Stimulated activated naive CD4-positive, alpha-beta T cell treated with Interleukin-2 at 50 U/mL for 16 hours (primary cell): ENCODE measurements at places on chromosomes 6 and 20.

GRCh38 chr20:61841966-61842365 lies 223.7 kb downstream of the TAF4 start:
- DNase-seq = no peak

- DNase-seq = no peak
Observed at GRCh38 chr20:64039293-64040160, 3.5 kb downstream of the C20orf204 start.

GRCh38 chr6:4459032-4459431 lies 317.2 kb upstream of the CDYL start:
- no peak for DNase-seq

- no peak for DNase-seq
Observed at GRCh38 chr20:45860560-45861220, 3.3 kb downstream of the ZSWIM3 start.

- no peak for DNase-seq
Observed at GRCh38 chr6:163432300-163432699, 17.8 kb downstream of the QKI start.

- no peak for DNase-seq
Observed at GRCh38 chr6:41723530-41724227, 11.7 kb downstream of the TFEB start.

DNA sequence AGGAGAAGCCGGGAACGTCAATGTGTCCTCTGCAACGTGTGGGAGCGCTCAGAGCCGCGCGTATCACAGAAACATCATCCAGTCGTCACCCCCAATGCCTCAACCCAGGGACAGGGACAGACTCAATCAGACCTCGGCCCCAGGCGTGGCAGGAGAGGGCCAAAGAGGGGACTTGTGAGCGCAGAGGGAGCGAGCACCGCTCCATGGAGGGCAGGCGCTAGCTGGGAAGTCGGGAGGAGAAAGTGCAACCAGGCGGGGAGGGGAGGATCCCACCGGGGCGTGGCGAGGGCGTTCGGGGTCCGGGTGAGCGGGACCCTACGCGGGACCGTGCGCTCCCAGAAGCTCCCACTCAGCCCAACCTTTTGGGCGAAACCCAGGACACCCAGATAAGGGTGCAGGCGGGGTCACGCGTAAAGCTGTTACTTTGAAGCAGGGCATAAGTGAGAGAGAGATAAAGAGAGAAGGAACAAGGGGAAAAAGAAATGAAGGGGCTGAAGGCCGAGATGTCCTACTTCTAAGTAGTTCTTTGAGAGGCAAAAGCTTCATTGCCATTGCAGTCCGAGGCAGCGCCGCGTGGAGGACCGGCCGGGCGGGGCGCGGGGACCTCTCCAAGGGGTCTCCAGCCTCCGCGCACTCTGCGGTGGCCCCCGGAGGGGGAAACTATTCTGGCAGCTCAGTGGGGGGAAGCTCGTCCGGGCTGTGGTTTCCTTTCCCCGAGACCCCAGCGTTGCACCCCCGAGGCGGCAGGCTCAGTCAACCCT lies 862 bp upstream of the SOBP start:
- DNase-seq = no peak

- DNase-seq = no peak
Observed at GRCh38 chr6:56242346-56242745, 5.0 kb downstream of the COL21A1 start.

GRCh38 chr6:30679765-30680535 lies 6.5 kb downstream of the PPP1R18 start:
- no peak for DNase-seq

- no peak for DNase-seq
Observed at GRCh38 chr6:148239801-148240460, 102.7 kb upstream of the SASH1 start.

- no peak for DNase-seq
Observed at GRCh38 chr6:169891421-169891820, 140.0 kb downstream of the ERMARD start.

DNA sequence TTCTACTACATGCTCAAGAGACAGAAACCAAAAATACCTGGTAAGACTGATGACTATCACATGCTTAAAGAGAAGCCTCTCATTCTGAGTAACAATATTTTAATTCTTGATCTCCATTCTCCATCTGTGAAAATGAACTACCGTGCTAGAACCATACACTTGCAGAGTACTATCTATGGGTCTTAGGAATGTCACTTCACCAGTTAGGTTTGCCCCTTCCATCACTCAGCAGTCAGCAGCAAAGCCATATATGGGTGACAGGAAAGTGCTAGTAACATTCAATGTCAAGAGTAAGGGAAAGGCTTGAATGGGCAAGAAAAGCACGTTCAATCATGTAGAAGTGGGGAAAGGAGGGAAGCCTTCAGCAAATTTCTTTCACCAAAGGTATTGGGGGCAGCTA lies 2.3 kb downstream of the DNAAF9 start:
- DNase-seq = no peak

DNA sequence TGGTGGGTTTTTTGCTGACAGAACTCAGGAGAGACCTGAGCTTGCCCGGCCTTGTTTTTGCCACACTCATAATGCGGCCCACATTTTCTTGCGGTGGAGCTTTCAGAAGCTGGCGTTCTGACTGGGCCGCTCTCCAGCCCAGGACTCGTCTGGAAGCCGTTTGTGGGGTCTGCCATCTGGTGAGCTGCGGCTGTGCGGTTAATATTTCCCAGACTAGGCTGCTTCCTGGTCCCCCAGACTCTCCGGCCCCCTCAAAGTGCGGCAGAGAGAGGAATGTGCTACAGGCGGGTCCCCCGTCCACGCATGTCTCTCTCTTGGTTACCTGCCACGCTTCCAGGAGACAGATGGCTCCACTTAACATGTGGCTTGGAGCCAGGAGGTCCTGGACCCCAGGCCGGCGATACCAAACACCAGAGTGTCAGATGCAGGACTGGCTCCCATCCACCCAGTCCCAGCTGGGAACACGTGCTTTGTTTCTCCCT lies 128.9 kb upstream of the PMEPA1 start:
- no peak for DNase-seq

DNA sequence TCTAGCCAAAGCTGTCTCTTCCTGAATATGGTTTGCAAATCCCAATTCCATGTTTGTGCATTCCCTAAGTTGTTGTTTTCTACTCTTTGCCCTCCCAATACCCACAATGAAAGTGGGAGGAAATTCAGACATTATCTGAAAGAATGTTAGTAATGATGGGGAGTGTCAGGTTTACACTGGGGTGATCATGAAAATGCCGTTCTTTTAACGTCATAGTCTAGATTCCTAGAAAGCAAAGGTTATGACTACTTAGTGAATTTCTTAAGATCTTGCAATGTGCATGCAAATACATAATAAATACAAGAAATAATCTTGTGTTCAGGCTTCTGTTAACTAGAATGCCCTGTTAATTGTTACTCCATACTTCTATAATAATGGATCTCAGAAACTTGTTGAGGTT lies 101.0 kb downstream of the LCA5 start:
- no peak for DNase-seq

GRCh38 chr6:71033890-71034289 lies 77.0 kb upstream of the B3GAT2 start:
- no peak for DNase-seq

- no peak for DNase-seq
Observed at GRCh38 chr6:107033126-107033525, 5.1 kb downstream of the MTRES1 start.

- DNase-seq = no peak
Observed at GRCh38 chr20:479487-479886, 17.2 kb upstream of the TBC1D20 start.

- DNase-seq = no peak
Observed at GRCh38 chr6:145367149-145367548, 368.2 kb downstream of the EPM2A start.

DNA sequence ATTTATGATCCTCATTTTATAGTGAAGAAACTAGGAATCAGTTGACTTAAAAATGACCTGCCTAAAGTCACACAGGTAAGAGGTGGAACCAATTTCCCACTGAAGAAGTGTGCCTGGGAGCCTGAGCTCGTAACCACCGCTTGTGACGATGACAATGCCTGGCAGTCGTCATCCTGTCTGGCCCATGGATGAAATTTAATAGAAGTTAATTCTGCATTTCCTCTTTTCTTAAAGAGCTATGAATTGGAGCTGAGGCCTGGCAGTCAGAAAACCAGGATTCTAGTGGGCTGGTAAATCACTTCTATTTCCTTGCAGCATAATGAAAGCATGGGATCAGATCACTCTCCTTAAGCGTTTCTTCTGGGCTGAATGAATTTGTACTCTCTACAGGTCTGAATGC lies 200.0 kb upstream of the SGK1 start:
- DNase-seq = no peak

- no peak for DNase-seq
Observed at GRCh38 chr6:170251776-170252571, 38.9 kb downstream of the DLL1 start.

DNA sequence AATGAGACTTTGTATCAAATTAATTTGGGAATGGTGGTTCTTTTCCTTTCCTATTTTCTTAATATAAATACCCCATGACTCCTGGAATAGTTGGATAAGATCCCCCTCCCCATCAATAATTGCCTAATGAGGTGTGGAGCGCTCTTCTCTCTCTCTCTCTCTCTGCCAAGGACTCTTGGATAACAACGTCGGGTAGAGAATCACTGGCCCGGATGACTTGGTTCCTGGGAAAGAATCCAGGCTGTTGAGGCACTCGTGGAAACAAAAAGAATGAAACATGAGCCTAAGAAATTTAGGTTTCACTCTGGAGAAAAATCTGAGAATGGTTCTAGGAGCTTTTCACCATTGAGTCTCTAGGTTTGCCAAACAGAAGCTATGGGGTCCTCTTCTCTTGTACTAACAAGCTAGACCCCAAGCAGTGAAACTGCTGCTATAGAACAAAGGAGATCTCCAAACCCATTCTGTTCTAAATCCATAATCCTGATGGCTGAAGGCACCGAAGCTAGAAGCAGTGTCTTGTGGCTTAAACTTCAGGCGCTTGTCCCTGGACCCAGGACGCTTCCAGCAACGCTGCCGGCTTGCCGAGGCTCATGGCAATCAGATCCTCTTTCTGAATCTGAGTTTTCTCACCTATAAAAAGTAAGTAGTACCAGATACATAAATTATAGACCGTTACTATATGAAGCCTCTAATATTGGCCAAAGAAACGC lies 241.6 kb upstream of the BTBD3 start:
- no peak for DNase-seq

- no peak for DNase-seq
Observed at GRCh38 chr6:43070028-43070632, 6.0 kb upstream of the PTK7 start.

DNA sequence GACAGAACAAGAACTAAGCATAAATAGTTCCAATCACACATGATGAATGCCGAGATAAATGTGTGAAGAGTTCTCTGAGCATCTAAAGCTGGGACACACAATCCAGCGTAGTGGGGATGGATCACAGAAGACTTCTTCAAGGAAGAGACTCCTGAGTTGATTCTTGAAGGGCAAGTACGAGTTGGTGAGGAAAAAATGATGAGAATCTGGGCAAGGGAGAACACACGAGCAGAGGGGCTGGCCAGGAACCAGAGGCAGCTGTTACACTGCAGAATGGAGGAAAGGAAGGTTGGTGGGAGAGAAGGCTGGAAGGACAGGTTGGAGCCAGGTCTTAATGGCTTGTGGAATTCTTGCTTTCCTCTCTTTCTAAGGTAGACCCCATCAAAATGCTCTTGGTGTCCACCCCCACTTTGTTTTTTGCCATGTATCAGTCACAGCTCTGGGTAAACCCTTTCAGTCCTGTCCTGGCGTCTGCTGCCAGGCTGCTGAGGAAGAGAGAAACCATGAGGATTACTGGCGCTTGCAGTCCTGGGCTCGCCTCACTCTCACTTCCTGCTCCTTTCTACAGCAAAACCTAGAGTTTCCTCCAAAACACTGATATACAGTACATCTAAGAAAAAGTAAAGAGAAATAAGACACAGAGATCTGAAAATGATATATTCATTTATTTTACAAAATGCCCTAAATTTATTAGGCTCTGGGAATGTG lies 127.6 kb upstream of the FAM184A start:
- DNase-seq = no peak

- peak; percentile 38 for DNase-seq
Observed at GRCh38 chr6:45922728-45923351, 92.8 kb downstream of the CLIC5 start.

DNA sequence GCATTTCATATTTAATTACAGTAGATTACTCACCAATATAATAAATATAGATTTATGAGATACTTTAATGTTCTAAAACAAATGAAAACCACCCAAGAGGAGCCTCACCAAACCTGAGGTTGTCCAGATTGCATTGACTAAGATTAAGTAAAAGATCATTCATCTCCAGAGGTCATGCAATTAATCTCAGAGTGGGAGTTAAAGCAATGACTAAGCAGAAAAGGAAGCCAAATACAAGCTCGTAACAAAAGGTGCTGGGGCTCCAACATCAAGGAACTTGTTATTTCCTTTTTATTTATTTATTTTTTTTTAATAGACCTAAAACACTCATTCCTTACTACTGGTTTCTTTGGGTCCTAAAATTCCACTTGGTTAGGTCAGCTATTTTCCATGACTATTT lies 57.7 kb downstream of the RSPO3 start:
- no peak for DNase-seq

- no peak for DNase-seq
Observed at GRCh38 chr6:4727671-4728435, 48.4 kb upstream of the CDYL start.

DNA sequence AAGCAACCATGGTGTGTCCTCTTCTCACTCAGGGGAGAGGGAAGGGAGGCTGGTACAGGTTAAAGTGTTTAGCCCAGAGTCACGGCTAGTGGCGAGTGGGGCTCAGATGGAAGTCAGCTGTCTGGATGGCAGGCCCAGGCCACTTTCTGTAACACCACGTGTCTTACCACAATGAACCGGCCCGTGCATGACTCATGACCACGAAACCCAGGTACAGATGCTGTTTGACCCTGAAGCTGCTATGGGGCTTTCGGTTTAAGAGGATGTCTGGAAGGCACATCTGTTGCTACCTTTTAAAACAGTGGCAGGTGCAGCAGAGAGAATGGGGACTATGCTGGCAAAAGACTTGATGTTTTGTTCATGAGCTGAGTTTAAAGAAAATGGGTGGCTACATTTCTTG lies 36.5 kb upstream of the MPC1 start:
- DNase-seq = peak; percentile 55

- DNase-seq = no peak
Observed at GRCh38 chr6:144379356-144379755, 94.2 kb downstream of the UTRN start.

DNA sequence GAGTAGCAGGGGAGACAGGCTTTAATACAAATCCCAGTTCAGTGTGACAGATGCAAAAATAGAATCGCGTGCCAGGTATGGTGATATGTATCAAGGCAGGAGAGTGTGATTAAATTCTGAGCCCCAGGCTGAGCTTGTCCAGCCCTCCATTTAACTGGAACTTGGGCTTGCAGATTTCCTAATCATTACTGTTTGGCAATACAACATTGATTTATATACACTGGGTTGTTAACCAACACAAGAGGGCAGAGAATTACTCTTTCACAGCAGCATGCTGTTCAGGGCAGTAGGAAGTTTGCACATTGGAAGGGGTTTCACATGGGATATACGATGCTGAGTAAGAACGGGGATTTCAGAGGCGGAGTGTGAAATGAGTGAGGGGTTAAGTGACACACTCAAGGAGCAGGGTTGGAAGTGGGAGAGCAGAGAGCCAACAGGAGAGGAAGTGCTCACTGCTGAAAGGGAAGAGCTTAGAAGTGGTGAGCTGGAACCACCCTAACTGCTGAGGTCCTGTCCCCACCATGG lies 70.8 kb upstream of the ATXN1 start:
- no peak for DNase-seq

- no peak for DNase-seq
Observed at GRCh38 chr20:59831024-59831915, 102.2 kb downstream of the SYCP2 start.

- peak; percentile 37 for DNase-seq
Observed at GRCh38 chr6:109187399-109188114, 92.2 kb downstream of the CEP57L1 start.
